ENCODE measurements at places on chromosomes 5 and 9.
A peak's percentile ranks its signal among the peaks of the same experiment; 100 is the strongest.

- DNase-seq, result peak; percentile 49
Measured at GRCh38 chr5:108003178-108003577, 332.4 kb upstream of the EFNA5 start.

DNA sequence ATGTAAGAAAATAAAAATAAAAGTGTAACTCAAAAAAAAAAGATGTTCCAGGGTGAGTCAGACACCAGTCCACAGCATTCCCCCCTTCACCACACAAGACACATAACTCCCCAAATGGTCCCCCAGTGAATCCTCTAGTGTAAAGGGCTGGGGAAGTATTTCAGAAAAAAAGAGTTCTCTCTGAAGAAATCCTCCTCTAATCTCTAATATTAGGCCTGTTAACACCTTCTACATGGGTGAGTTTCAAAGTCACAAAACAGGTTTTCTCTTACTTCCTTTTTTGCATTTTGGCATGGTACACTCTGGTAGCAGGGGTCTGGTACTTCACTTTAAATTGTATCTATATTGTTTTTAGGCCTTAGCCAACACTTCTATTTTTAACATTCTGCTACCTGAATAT is 28.2 kb downstream of the RNF145 start:
- DNase-seq, result no peak

DNA sequence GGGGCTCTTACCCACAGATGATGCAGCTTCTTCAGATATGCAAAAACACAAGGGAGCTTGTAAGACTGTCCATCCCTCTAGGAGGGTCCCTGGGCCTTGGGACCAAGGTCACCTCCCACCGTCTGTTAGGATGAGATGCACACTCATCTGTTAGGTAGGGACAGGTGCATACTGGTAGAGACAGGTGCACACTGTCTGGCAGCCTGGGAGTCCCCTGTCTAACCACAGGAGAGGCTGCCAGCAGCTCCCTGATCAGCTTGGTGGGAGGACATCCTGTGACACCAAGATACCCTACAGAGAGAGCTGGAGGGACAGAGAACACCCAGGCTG is 13.2 kb downstream of the TSPAN17 start:
- DNase-seq, result no peak

DNA sequence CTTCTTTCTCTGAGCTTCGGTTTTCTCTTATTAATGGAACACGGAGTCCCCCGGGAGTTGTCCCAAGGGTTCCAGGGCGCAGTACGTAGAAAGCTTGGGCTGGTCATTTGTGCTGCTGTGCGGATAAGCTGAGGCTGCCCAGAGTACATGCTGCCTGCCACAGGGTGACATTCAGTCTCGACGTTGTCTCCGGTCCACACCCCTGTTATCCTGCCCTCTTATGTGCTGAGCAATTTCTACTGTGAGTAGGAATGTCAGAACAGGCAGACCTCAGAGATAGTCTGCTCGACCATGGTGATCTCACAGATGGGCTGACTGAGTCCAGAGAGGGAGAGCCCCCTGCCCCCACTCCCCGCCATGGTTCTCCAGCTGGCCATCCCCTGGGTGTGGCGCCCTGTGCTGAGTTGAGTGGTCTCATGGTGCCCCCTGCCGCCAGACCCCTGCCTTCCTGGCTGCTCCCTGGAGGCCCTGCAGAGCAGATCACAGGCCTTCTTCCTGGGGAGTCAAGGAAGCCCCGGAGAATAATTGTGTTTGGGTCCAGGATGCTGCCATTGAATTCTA is 124.0 kb downstream of the RGS3 start:
- no peak for DNase-seq

DNA sequence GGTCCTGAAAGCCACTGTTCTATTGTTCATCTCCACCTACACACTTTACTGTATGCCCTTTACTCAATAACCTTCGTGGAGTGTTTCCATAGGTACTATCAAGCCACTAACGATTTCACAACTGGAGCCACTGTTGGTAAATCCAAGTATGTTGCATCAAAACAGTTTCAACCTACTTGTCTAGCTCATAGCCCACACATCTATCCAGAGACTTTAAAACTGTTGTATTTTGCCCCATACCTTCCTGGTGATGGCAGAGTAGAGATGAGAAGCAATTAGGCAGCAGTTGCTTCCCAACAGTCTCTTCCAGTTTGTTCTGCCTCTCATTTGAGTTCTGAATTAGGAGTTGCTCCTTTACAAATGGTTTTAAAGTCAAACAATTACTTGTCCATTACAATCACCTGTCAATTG is 607 bp downstream of the FAXDC2 start:
- no peak for DNase-seq

GRCh38 chr5:110726249-110727024 is at the start of gene TMEM232:
Gene TMEM232, minus strand, starts transcription at chr5:110726671. Its CDS starts 59,319 bp downstream, at chr5:110667352.
- no peak for DNase-seq

GRCh38 chr9:34927061-34927460 is 31.0 kb upstream of the PHF24 start:
- no peak for DNase-seq

- no peak for DNase-seq
Measured at GRCh38 chr5:140588311-140589070, 23.9 kb downstream of the SLC35A4 start.

GRCh38 chr9:19939734-19940278 is 151.0 kb upstream of the SLC24A2 start:
- no peak for DNase-seq

GRCh38 chr9:93304574-93305496 is 120.9 kb downstream of the WNK2 start:
- DNase-seq, result no peak

GRCh38 chr9:83280268-83280667 is 217.3 kb upstream of the RASEF start:
- DNase-seq, result peak; percentile 60

DNA sequence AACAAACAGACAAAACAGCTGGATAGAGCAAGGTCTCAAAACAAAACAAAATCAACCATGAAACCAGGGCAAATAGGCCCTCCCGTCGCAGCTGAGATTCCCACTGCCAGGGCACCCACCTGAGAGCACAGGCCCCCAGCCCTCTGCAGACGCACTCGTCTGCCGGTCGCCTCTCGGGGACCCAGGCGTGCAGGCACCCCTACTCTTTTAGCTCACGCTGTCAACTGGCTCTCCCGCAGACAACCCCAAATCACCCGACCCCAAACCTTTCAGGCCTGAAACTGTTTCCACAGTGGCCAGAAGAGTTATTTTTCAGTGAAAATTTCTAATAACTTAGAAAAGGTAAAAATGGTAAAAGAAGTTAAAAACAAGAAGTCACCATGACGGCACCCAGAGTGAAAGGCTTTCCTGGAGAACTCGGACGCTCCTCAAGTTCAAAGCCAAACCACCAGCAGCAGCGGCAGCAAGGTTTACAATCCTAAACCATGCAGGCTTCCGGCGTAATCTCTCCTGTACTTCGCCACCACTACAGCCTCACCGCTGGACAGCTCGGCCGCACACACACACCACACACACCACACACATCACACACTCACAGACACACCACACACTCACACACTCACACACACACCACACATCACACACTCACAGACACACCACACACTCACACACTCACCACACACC is 1.9 kb upstream of the UBE2QL1 start:
- no peak for DNase-seq

- peak; percentile 47 for DNase-seq
Measured at GRCh38 chr5:9343146-9343850, 202.6 kb downstream of the SEMA5A start.

DNA sequence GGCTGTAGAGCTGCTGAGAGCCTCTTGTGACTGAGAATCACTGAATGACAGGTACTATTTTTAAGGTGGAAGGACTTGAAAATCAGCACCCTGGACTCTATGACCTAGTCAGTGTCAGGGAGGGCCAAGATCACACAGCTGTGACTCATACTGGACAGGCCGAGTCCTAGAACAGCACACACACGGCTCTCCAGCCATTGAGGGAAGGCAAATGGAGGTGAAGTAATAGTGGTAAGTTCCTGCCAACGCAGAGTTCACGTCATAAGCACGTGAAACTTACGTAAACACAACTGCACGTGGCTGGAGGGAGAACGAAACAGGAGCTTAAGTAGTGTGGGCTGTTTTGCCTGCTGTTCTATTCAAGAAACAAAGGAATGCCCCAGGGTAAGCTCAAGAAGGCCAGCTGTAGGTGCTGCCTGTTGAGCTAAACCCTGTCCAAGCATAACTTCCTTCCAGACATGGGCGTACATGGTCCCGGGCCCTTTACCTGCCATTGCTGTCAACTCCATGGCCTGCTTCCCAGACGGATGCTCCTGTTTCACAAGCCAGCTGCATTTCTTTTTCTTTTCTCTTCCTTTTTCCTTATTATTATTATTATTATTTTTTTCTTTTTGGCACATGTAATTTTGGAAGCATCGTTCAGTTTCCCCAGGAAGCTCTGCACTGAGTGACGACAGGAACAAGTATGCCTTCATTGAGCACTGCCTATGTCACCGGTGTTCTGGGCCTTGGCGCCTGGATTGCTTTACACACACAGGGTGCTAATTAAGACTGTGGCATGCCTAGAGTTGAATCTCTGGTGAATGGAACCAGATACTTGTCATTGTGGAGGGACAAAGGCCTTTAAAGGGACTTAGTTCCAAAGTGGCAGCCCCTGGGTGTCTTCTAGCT is 10.2 kb upstream of the LCP2 start:
- DNase-seq, result peak; percentile 44

- DNase-seq, result no peak
Measured at GRCh38 chr5:174348311-174348981, 302.9 kb downstream of the NSG2 start.

DNA sequence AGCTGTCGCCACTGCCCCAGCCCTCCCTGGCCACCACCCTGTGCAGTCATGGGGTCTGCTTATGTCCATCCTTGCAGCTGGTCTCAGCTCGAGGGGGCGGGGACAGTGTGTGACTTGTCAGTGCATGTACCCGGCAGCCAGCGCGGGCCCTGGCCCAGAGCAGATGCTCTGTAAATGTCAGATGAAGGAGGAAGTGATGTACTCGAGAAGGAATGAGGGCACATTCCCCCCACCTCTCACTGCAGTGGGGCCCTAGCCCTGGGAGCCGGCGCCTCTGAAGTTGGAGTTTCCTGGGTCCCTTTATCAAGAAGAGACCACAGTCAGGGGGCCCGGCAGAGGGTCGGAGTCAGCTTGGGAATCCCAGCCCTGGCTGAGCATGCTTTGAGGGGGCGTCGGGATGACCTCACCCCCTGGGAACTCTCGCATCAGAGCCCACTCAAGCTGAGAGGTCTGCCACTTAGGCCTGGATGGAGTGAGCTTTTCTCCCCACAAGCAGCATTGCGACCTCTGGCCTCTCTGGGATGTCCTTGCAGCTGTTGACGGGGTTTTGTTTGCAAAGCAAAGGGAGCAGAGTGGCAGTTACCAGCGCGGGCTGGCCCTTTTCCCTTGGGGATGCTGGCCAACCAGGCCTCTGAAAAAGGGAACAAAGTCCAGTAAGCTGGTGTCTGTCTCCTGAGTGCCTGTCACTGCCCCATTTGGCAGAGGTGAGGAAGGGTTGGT is 19.0 kb downstream of the NEURL1B start:
- DNase-seq, result no peak

DNA sequence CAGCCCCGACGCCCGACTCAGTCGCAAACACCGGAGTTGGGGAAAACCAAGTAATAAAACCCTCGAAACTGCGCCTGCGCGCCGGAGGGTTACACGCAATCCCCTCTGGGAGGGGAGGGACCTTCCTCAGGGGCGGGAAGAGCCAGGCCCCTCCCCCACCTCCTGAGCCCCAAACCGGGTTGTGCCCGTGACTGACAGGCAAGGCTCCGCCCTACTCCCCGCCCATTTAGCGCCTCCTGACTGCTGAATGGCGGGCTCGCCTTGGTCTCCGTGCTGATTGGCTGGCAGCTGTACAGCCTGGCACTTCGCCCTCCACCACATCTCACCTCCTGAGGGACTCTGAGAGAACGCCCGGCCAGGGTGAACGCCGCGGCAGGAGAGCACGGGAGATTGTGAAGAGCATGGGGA is at the start of gene PRDM9:
Gene PRDM9, plus strand, starts transcription at position 332 of the 408 bp plus-strand sequence. CDS start 1,425 bp downstream, outside the sequence.
- DNase-seq, result no peak

DNA sequence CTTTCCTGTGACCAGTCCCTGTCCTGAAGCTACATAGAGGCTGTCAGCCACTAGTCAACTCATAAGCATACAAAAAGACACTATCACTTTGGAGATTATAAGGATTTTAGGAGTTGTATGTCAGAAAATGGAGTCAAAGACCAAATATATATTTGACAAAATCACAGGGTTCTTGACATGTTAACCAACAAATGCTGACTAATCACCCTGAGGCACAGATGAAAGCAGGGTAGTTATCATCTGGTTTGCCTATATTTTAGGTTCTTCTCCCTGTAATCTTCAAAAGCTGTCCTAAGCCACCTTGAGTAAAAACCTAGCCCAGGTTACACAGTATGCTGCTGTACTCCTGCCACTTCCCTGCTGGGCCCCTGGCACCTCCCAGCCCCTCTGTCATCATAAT is 64.7 kb upstream of the ERCC6L2 start:
- DNase-seq, result no peak

GRCh38 chr5:54758038-54758437 is 227.4 kb downstream of the ESM1 start:
- no peak for DNase-seq

DNA sequence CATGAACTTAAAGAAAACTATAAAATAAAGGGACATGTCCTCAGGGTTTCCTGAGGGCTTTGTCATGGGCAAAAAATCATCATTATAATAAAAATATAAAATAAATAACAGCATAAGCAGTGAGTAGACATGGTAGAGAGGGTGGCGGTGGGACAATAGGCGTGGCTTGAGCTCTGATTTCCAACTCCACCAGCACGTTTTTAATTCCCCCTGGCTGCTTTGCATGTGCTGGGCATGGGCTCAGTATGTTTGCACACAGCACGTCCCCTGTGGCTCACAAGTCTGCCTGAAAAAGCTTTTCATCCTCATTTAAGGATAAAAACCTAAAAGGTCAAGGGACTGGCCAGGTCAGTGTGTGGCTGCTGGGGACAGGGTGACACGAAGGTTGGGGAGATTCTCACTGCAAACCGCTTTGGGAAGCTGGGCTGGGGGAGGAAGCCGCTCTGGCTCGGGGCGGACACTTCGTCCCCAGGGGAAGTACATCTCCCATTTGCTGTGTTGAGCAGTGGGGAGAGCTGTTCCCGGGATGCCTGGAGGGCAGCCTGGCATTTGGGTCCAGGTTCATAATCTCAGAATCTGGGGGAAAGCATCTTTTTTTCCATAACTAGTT is 32.6 kb downstream of the NKX2-5 start:
- DNase-seq, result no peak

- DNase-seq, result no peak
Measured at GRCh38 chr5:148427370-148428042, 43.7 kb downstream of the FBXO38 start.

DNA sequence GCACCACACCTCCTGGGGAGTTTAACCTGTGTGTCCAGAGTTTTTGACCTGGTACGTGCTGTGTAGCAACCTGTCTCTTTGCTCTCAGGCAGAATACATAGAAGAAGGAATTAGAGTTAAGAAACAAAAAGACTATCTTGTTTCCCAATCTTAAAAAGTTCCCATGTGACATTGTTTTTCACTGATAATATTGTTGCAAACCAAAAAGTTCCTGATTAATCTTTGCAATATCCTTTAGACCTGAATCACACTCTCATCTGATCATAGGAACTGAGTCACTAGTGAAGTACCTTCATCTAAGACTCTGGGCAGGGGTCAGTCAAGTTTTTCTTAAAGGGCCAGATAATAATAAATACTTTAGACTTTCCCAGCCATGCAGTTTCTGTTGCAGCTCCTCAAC is 35.1 kb downstream of the BASP1 start:
- DNase-seq, result peak; percentile 42

All from RCC 7860 (cell line).